ENCODE measurements at places on chromosomes 11 and 22.

GRCh38 chr22:45627489-45628233, 44.0 kb upstream of the ATXN10 start:
- DNase-seq, result no peak

DNA sequence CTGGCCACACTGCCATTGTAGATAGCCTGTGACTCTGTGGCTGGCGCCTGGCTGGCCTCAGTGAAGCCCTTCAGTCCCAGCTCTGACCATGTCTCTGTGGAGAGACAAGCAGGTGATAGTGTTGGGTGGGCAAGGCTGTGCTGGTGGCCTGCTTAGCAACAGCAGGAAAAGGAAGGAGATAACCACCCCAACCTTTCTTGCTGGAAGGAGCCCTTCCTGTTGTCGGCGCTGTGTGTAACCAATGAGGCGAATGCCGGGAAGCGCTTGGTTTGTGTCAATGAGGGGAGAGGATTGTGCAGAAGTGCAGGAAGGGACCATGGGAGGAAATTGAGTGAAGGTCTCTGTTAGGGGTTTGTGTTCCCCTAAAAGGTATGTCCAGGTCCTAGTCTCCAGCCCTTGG, 27.3 kb downstream of the PARVB start:
- DNase-seq, result no peak

DNA sequence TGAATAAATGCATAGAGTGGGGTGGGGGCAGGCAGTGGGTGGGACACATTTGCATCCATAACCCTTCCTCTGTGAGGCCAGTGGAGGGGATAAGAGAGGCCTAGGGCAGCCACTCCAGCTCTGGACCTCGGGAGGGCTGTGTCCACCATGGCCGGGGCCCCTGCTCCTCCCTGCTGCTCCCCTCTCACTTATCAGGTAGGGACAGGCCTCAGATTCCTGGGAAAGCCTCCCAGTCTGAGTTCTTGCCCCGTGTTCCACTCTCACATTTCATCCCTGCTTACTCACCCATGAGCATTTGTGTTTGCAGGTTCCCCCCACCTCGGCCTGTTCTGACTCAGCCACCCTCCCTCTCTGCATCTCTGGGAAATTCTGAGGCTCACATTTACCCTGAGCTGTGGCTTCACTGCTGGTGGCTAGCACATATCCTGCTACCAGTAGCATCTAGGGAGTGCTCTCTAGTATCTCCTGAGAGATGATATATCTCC, 128.7 kb upstream of the TOP3B start:
- no peak for DNase-seq

DNA sequence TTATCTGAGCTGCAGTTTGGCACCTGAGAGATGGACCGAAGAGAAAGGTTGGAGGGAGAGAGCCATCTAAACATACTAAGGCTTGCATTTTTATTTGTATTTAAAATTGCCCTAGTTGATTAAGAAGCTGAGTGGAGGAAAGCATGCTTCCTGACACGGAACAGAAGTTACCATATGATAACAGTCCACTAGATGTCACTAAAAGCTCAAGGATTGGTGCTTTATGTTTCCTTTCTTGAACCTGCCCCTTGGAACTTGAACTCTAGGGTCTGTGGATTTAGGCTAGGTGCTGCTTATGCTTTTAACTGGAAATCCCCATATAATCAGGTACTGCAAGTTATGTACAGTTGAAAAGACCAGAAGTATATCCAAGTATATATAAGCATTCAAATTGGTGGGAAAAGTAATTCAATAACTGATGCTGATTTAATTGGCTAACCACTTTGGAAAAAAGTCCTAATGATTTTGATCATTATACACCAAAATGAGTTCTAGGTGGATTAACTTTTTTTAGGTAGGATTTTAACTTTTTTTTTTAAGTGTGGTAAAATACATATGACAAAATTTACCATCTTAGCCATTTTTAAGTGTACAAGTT, 9.5 kb downstream of the RBMXL2 start:
- no peak for DNase-seq

DNA sequence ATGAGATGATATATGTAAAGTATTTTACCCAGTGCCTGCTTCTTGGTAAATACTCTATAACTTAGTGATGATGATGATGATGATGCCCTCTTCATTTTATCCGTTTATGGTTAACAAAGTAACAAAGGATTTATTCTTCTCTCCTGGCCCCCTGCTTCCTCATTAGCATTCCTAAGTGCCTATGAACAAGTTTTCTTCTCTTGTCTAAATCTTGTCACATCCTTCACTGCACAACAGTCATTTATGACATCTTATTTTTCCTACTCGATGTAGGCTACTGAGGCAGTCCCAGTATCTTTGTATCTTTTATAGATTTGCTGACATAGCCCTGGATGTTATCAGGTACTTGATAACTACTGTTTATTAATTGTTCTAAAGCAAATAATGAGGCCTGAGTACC, 754.4 kb upstream of the ARHGAP42 start:
- DNase-seq, result no peak

GRCh38 chr11:15541079-15541478, 426.4 kb downstream of the INSC start:
- DNase-seq, result no peak

DNA sequence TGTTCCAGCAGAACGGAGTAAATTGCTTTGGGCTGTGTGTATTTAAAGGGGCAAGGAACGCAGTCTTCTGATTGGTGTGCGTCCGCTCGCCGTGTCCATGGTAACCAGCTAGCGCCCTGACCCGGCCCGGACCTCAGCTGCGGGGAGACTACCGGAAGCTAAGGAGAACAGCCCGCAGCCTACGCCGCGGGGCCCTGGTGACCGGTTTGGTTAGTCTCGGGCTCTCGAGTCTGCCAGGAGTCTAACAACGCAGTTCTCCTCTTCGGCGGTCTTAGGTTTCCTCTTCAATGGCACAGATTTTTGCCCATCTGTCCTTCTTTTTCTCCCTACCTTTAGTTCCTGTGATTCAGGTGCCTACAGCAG, 3.5 kb upstream of the OR56A3 start:
- no peak for DNase-seq

DNA sequence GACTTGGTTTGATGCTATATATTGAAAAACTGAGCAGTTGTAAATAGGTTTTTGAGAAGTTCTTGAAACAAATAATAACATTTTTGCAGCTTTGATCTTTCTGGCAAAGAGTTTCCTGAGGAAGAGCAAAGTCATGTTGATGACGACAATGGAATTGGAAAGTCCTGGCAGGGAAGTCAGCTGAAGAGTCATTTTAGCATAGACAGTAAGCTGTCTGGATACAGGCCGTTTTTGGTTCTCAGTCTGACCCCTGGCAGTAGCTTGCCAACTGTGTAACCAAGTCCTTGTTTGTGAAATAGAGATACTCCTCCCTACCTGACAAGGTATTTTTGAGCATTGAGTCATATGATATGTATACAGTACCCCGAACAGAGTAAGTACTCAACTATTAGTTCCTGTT, 193.3 kb downstream of the C11orf91 start:
- DNase-seq, result no peak

DNA sequence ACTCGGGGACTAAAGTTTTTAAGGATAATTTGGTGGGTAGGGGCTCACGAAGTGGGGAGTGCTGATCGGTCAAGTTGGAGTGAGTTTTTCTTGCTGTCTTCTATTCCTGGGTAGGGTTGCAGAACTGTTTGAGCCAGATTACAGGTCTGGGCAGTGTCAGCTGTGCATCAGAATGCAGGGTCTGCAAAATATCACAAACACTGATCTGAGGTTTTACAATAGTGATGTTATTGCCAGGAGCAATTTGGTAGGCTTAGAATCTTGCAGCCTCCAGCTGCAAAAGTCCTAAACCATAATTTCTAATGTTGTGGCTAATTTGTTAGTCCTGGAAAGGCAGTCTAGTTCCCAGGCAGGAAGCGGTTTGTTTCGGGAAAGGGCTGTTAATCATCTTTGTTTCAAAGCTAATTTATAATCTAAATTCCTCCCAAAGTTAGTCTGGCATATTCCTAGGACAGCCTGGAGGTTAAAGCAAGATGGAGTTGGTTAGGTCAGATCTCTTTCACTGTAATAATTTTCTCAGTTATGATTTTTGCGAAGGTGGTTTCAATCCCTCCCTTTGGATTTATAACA, 39.7 kb upstream of the CALCA start:
- DNase-seq, result no peak

DNA sequence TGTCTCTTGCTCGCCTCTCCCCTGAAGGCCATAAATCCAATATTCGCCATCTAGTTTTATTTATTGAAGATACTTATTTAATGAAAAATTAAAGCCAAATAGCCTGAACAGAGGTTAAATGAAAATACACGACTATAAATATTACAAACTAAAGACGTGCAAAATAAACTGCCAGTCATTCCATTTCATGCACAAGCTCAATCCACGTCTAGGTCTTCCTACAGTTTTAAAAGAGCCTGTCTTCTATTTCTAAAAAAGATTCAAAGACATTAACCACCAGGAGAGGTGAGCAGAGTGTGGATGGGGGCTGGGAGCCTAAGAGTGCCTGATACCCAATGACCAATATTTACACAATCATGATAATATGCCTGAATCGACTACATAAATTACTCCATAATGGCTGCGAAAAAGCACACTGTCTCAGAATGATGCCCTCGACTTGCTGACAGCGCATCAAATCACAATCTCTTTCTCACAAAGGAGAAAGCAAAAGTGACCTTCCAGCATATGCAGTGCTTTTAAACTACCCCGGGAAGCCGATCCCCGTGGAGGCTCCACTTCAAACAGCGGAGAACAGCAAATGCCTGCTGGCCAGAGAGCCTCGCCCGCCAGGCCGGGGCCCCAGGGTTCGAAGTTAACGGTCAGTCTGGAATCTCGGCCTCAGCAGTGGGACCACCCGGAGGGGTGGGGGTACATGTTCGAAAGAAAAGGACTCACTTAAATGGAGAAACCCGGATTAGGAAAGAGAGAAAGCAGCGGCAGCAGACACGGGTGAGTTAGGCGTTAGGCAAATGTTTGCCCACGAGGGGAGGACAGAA, 1.7 kb downstream of the FCHSD2 start:
- DNase-seq, result no peak

- no peak for DNase-seq
Observed at GRCh38 chr11:91265946-91266345, 958.7 kb upstream of the FAT3 start.

- DNase-seq, result no peak
Observed at GRCh38 chr11:94840209-94840608, 72.1 kb downstream of the AMOTL1 start.

GRCh38 chr11:84455691-84456090, 1169.5 kb upstream of the CCDC90B start:
- DNase-seq, result no peak

GRCh38 chr11:62540804-62541701, 5.6 kb downstream of the AHNAK start:
- DNase-seq, result no peak

GRCh38 chr11:64608636-64609035, 17.6 kb downstream of the SLC22A12 start:
- DNase-seq, result no peak

GRCh38 chr22:20494978-20495860, at the start of gene KLHL22:
Gene KLHL22 (minus strand): TSS chr22:20495795. CDS start chr22:20489211, 6,584 bp downstream.
- no peak for DNase-seq

GRCh38 chr11:130458410-130458729, 9.9 kb downstream of the ADAMTS15 start:
- no peak for DNase-seq

DNA sequence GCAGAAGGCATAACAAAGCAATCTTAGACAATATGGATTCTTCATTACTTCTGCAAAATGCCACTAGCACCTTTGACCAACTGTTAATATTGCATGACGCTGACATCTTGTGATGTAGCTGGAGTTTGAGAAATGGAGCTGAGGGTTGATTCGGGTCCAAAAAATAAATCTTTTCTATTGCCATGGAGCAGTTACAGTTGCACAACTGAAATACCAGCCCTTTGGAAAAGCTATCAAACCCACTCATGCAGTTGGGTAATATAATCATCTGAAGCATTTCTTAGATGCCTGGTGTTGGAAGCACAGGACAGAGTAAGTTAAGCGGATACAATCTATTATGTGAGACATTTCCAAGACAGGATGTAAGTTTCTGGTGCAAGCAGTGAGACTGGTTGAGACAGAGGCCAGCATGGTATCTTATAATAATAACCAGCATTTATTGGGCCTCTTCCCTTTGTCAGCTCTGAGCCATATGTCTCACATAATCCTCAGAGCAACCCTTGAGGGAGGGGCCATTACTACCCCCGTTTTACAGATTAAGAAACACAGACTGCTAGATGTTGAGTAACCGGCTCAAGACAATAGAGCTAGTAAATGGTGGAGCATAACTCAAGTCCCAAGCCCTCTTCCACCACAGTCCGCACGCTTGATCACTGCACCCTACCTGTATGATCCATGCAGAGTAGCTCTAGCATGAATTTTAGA, 74.9 kb upstream of the CAPRIN1 start:
- DNase-seq, result no peak

DNA sequence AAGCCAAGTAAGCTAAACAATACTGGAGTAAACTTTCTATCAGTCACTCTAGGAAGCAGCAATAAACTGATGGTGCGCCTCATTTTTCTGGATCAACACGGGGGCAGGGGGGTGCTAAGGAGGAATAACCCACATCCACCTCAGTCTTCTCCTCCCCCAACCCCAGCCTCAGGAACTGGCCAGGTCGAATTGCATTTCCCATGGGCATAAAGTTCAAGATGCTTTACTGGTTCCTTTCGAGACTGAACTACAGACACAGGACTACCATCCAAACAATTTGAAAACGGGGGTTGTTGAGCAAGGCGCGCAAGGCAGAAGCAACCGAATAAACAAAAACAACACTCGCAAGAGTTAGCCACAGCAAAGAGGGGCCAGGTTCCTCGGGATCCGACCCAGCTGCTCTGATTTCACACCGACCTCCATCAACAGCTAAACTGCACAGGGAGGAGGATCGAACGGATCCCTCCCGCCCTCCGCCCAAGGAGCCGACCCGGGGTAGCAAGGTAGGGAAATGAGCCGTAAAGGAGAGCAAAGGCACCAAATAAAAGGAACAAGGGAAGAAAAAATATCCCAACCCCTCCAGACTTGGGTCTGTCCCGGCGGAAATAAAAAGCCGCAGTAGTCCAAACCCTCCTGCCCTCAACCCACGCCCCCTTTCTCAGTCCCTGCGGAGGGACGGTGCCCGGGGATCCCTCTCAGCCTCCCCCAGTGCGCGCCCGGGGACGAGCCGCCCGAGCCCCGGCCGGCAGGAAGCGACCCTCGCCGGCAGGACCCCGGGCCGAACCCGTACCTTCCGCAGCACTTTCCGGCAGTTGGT, 801 bp downstream of the SESN3 start:
- DNase-seq, result no peak

GRCh38 chr11:120681434-120682331, 170.1 kb downstream of the GRIK4 start:
- DNase-seq, result no peak

GRCh38 chr11:62504158-62504973, 42.2 kb downstream of the AHNAK start:
- no peak for DNase-seq

DNA sequence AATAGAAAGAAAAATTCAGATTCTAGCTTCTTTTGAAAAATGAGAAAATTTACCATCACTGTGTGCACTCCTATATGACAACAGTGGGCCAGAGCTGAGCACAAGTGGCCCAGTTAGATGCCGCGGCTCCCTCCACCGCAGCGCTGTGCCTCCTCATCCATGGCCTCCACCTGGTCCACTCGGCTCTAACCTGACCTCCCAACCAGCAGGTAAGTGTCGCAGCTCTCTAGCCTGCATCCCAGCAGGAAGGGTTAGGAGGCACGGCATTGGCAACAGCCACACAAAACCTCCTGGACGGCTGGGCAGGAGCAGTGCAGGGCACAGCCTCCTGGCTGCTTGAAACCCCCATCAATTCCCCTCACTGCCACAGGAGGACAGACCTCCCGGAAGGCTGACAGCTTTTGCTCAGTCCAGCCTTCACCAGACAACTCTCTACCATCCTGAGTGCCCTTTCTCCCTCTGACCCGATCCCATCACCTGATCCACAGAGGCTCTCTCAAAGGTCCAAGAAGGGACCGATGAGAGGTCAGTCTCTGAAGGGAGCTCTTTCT, 76.1 kb downstream of the RPL27A start:
- DNase-seq, result no peak

- no peak for DNase-seq
Observed at GRCh38 chr11:36376009-36376887, 80.2 kb downstream of the PRR5L start.
